ENCODE measurements at places on chromosomes 11 and 22.

DNA sequence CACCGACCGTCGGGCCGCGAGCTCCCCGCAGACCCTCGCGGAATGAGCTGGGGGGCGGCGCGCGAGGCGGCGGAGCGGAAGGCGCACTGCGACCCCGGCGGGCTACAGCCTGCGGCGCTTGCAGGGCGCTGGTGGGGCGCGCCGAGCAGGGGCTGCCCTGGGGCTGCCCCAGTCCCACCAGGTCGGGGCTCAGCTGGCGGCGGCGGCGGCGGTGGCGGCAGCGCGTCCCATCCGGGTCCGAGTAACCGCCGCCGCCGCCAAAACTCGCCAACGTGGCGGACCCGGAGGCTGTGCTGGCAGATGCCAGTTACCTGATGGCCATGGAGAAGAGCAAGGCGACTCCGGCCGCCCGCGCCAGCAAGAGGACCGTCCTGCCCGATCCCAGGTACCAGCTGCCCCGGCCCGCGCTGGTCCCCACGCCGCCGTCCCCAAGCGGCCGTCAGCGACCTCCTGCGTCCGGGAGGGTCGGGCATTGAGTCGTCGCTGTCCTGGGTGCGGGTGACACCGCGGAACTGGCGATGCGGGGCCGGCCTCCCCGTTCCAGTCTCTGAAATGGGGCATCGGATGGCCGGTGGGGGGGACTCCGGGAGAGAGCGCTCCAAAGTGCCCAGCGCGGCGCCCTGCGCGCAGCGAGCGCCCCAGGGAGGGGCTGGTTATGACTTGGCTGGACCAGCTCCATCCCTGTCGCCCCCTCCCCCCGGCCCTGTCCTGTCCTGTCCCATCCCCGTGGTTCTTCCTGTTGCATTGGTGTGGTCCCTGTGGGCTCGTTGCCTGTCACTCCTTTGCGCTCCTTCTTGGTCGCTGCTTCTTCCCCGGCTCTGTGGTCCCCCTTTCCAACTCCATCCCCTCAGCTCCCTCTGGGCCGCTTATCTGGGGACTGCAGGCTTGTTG is 63.5 kb downstream of the CRYBB2 start:
- DNase-seq = no peak

DNA sequence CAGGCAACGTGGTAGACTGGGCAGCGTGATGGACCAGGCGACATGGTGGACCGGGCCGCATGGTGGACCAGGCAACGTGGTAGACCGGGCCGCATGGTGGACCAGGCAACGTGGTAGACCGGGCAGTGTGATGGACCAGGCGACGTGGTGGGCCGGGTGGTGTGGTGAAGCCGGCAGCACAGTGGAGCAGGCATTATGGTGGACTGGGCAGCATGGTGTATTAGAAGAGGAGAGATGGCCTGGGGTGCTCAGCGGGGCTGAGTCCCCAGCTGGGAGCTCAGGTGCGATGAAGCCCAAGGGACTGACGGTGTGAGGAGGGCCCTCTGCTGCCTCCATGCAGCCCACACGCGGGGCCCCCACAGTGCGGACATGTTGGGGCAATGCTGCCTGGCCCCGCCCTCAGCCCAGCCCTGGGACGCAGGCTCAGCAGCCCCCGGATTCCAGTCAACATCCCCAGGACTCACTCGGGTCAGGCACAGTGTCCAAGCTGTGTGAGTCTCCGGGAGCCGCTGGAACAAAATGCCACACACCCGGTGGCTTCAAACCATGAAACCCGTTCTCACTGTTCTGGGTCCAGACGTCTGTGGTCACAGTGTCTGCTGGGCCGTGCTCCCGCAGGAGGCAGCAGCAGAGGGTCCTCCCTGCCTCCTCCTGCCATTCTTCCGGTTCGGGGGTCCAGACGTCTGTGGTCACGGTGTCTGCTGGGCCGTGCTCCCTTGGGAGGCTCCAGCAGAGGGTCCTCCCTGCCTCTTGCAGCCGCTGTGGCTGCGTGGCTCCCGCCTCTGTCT is 1084.9 kb downstream of the BRD1 start:
- no peak for DNase-seq

- no peak for DNase-seq
These were observed 12.0 kb downstream of the ALG8 start for GRCh38 chr11:78127403-78127802.

GRCh38 chr11:30342736-30343166 is 19.8 kb downstream of the ARL14EP start:
- no peak for DNase-seq

DNA sequence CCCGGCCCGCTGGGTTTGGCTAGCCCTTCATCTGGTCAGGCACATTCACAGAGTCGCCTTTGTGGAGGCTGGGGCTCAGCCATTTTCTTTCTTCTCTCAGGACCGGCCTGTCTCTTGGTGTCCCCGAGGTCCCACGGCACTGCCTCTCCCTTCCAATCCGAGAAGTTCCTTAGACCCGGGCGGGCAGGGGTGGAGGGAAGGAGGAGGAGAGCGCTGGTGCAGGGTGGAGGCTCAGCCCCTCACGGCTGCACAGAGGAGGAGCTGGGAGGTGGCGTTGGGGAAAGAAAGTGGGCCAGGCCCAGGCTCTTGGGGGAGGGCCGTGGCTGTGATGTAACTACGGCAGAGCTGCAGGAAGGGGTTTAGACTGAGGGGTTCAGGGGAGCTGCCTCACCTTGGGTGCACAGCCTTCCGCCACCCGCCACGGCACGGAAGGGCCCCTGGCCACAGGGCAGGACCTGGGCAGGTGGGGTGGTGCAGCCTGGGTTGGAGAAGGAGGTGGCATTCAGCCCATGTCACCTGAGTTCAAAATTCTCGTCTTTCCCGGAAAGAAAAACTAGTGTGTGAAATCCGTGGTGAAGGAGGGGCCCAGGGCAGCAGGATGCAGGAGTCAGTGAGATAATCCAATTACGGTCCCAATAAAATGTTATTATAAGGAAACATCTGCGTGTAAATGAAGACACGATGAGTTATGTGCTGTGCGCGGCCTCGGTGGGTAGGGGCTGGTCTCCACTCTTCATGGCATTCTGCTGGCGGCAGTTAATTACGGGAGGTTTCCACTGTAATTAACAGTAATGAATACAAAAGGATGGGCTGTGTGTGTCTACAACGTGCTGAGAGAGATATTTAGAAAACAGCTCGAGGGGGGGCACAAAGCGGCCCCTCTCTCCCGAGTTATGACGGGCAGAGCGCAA is 1.7 kb downstream of the BRSK2 start:
- DNase-seq = no peak

DNA sequence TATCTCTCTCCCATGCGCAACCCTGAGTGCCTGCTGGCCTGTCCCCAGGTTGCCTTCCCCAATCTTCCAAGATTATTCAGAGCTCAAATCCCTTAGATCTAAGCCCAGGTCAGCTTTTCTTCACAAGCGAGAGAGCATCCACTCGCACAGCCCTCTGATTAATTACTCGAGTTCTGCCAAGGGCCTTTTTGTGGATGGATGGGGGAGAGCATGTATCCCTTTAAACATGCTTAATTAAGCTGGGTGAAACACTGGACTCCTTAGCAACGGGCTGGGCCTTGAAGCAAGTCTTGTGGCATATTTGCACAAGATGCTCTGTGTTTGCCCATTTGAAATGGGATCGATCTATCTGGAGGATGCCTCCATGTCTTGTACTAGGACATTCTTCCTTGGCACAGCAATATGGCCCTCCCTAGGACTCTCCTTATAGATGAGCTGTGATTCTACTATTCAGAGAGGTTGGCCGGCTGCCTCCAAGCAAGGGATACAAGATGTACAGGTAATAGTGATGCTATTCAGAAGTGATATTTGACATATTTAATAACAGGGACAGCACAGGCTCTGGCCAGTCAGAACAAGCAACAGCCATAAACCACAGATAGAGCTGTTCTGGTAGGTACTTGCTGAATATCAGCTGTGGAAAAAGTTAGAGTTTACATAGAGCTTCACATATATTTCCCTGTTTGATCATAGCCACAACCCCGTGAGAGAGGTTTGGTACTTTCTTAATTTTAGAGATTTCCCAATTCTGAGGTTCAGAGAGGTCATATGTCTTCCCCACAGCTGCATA is 125.6 kb downstream of the CSNK2A3 start:
- no peak for DNase-seq

GRCh38 chr11:83689144-83689780 is 403.1 kb upstream of the CCDC90B start:
- DNase-seq = no peak

DNA sequence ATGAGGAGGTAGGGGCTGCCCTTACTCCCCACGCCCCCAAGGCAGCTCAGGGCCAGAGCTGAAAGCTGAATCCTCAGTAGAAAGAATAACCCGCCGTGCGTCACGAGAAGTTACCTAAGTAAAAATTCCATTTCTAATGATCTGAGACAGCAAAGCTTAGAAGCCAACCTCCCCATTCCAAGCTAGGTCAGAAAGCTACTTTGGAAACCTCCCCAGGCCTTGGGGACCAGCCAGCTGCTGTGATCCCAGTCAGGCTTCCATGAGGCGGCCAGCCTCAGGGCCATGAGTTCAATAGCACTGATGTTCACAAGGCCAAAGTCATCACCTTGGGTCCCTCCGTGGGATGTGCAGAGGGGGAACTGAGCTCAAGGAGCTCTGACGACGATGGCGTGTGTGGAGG is 6.9 kb downstream of the SHISAL1 start:
- DNase-seq = no peak

GRCh38 chr11:96054870-96055705 is 131.2 kb upstream of the MTMR2 start:
- no peak for DNase-seq

GRCh38 chr11:35035894-35036408 is 103.0 kb upstream of the CD44 start:
- DNase-seq = no peak

- DNase-seq = no peak
These were observed 48.9 kb upstream of the SHANK2 start for GRCh38 chr11:71301046-71301857.

DNA sequence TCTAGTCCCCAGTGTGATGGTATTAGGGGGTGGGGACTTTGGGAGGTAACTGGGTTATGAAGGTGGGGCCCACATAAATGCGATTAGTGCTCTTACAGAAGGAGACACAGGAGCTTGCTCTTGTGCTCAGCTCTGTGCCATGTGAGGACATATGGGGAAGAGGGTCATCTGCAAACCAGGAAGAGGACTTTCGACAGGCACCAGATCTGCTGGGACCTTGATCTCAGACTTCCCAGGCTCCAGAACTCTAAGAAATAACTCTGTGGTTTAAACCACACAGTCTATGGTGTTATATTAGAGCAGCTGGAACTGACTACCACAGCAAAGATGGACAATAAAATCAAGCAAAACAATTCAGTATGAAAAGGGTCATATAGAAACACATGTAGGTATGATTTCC is 26.7 kb downstream of the NNMT start:
- no peak for DNase-seq

- no peak for DNase-seq
These were observed 7.5 kb upstream of the WBP2NL start for GRCh38 chr22:41991111-41991510.

DNA sequence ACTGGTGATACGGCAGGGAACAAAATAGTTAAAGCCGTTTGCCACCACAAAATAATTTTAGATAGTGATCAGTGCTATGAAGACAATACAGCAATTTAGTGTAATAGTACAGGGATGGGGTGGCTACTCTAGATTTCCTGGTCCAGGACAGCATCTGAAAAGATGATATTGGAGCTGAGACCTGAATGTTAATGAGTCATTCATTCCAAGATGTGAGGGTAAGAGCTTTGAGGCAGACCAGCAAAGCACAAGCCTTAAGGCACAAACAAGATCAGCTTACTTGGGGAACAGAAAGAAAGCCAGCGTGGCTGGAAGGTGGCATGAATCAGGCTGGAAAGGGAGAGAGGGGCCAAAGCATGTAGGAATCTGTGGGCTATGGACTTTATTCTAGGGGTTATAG is 132.3 kb downstream of the TRIM44 start:
- no peak for DNase-seq

- no peak for DNase-seq
These were observed 35.3 kb upstream of the NECTIN1 start for GRCh38 chr11:119764108-119764868.

GRCh38 chr11:46364791-46365190 is 16.7 kb upstream of the MDK start:
- DNase-seq = no peak

GRCh38 chr11:68692115-68692514 is 7.8 kb downstream of the GAL start:
- DNase-seq = no peak

- no peak for DNase-seq
These were observed 1.9 kb downstream of the TMA7B start for GRCh38 chr22:39962071-39962470.

DNA sequence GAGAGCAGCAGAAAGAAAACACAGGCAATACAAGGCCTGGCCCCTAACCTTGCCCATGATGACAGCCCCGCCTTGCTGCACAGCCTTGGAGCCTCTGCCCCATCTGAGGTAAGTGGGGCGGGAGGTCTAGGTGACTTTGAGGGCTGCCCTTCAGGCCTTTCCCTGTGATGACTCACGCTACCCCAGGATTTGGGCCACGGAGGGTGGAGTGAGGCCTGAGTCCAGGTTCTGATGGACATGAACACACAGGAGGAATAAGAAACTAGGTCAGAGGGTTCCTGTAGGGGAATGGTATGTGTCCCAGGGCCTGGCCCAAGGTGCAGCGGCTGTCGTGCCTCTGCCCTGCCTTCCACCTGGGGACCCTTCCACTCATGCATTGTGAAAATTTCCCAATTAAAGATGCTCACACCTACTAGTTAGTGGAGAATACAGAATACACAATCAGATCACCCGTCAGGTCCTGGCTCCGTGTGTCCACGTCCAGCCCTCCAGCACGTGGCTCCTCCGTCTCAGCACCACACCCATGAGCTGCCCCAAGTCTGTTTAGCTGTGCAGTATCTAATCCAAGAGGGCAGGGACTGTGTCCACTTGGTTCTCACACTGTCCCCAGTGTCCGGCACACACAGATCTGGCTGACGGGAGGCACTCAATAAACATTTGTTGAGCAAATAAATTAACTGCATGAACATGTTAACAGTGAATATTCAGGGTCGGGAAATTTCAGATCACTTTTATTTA is 111.0 kb downstream of the CHST1 start:
- DNase-seq = no peak

- DNase-seq = no peak
These were observed 881.0 kb upstream of the TENM4 start for GRCh38 chr11:80321786-80322185.

DNA sequence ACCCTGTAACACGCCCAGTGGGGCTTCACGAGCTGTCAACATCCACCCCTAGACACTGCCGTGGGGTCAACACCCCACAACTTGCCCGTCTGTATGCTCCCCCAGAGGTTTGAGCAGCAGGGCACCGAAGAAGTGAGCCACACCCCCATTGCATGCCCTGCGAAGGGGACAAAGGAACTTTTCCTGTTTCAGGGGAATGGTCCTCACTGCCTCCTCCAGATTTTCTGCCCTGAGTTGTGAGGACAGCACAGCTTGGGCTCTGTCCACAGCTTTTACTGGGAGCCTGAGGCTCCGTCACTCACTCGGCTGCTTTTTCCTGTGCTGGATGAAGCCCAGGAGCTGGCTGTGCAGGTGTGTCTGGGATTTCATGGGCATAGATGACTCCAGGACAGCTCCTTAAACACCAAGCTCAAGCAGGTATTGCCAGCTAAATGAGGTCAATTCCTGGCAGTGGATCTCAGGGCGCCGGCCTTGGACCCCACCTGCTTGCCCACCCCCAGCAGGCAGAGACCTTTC is 40.2 kb upstream of the CCDC188 start:
- DNase-seq = no peak

All from activated naive CD4-positive, alpha-beta T cell treated with Interleukin-2 at 50 U/mL for 16 hours (primary cell).